ENCODE measurements at places on chromosomes 1 and 21.

- peak; percentile 79 for DNase-seq
These were observed 21.8 kb downstream of the SLC27A3 start for GRCh38 chr1:153796786-153797659.

DNA sequence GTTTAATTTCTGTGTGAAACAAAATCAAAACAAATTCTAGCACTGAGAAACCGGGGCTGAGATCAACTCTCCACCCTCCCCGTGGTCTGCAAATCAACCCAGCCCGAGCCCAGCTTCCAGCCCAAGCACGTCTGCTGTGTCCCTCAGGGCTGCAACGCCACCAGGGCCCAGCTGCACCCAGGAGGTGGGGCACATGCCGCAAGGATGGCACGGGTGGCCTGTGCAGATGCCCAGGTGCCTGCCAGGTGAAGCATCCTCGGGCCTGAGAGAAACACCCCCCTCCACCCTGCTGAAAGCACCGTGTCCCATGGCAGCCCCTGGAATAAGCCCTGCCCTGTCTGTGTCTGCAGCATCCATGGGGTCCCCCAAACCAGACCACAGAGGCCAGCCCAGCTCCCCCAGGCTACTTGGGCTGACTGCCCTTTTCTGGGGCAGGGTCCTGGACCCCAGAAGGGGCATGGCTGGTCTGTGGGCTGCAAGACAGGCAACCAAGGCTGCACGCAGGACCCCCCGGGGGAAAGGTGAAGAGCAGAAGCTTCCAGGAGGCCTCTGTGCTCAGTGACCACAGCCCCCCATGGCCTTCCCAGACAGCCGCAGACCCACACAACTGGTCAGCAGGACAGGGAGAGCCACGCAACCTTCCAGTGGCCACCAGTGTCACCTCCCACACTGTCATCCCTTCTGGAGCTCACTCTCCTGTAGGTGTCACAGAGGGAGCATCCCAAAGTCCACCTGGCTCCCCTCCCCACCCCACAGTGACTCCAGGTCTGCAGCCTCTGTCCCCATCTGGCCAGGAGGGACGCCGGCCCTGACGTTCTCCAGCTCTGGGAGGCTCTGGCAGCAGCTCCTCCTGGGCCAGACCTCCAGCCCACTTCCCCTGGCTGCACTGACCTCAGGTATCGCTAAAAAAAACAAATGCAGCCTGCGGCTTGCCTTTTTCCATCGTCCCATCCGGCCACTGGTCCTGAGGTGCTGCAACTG, 7.7 kb downstream of the WNT9A start:
- DNase-seq: no peak

DNA sequence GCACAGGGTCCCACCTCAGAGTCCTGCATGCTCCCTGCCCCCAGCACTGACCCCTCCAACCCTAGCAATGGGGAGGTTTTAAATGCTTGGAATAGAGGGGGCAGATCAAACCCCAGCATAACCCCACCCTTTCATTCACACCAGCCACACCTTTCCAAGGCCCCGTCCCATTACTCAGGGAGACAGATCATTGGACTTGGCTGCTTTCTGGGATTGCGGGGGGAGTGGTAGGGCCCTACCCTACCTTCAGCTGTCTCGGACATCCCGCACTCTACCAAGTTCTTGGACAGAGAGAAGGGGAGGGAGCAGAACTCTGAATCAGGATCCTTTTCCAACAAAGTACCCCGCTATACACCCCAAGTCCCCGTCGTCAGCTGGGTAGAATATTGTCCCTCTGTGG, 983 bp downstream of the PADI2 start:
- no peak for DNase-seq

GRCh38 chr1:227170361-227171166, 147.7 kb downstream of the CDC42BPA start:
- no peak for DNase-seq

DNA sequence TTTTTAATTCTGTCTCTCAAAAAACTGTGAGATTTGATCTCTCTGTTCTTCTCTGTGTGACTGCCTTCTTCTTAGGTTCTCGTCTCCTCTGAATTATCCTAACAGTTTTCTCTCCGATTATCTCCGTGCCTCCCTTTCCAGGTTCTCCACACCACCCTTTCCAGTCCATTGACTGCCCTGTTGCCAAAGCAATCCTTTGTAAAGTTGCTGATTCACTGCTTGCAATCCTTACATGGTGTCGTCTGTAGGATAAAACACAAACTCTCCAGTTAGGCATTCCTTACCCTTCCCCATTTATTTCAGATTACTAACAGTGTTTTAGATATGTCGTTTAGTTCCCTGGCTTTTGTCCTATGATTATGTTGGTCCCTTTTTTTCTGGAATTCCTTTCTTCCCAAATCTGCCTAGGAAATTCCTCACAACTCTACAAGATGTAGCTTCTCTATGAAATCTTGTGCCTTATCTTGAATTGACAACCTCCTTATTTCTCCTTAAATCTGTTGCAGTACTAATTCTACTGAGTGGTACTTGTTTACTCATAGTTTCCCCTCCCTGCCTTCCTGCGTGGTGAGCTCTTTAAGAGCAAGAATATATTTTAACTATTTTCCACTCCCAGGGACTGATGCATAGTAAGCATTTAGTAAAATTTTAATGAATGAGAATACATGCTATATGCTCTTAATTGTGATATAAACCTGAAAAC, 22.3 kb downstream of the RCOR3 start:
- no peak for DNase-seq

DNA sequence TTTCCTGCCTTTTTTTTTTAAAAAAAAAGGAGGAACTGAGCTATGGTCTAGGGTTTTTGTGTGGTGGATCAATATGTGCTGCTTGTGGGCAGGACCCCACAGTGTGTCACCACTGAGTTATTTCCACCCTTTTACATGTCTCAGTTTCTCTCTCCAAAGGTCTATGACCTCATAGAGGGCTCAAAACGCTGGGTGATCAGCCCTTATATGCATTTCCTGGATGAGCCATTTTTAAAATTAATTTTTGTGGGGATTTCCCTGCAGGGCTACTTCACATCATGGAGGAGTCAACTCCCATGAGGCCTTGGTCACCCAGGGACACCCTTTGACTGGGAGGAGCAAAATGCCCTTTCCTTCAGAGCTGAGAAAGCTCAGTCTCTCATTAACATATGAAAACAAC, 20.7 kb upstream of the HAO2 start:
- peak; percentile 62 for DNase-seq

DNA sequence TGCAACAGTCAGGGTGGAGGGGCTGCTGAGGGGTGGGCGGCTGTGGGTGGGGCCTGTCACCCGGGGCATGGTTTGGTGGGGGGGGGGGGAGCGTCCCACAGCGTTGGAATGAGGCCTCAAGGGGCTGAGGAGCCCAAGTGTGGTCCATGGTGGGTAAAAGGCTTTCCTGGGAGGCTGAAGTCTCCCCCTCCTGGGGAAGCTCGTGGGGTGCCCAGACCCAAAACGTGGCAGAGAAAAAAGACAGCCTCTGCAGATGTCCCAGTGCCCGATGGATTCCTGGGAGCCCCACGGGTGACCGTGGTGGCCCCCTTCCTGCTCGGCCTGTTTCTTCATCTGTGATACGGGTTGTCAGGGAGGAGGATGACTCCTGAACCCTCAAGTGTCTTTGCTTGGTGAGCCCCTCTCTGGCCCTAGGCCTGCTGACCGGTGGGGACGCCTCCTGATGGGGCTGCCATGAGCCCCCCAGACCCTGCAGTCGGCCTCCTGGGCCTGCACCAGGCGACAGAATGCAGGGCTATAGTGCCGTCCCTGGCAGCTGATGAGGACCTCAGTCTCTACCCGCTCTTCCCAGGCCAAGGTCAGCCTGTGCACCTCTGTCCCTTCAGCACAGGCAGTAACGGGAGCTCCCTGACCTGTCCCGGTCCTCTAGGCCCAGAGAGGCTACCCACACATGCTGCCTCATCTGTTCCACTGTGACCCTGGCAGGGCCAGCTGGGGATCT, 1.1 kb downstream of the OBSCN start:
- DNase-seq: no peak

DNA sequence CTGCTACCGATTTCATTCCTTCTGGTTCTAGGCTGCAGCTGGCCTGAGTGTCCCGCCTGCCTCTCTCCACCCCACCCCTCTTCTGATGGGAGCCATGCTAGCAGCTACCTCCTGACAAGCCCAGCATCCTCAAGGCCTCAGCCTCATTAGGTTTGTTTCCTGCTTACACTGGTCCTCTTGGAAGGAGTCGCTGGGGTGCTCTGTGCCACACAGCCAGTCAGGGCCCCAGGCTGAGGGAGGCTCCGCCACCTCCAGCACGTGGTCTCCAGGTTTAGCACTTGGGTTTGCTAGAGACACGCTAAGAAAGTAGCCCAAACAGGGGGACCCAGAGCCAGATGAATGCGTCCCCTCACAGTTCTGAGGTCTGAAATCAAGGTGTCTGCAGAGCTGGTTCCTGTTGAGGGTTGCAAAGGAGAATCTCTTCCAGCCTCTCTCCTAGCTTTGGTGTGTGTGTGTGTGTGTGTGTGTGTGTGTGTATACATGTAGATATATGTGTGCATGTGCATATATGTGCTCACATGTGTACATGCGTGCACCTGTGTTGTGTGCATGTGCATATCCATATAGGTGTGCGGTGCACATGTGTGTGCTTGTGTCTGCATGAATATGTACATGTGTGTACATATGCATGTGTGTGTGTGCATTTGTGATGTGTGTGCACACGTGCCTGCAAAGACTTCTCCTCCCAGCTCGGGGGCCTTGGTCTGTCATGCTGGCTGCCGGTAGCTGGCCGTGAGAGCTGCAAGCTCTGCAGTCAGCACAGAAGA, 301.1 kb upstream of the AJAP1 start:
- DNase-seq: no peak

GRCh38 chr21:32886339-32886738, 114.8 kb upstream of the PAXBP1 start:
- DNase-seq: no peak

DNA sequence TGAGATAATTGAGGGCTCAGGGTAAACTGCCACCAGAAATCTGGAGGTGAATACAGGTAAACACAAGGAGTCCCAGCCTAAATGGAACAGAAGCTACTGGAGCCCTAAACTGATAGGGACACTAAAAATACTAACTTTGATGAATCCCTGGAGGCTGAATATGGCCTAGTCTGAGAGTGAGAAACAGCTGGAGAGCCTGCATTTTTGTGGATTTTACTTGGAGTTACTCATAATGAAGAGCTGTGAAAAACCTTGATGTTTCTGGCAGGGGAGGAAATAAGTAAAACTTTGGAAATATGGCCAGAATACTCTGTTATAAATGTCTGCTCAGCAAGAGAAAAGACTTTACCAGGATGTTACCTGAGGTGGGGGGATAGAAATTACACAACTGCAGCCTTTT, 164.4 kb downstream of the LIPI start:
- no peak for DNase-seq

DNA sequence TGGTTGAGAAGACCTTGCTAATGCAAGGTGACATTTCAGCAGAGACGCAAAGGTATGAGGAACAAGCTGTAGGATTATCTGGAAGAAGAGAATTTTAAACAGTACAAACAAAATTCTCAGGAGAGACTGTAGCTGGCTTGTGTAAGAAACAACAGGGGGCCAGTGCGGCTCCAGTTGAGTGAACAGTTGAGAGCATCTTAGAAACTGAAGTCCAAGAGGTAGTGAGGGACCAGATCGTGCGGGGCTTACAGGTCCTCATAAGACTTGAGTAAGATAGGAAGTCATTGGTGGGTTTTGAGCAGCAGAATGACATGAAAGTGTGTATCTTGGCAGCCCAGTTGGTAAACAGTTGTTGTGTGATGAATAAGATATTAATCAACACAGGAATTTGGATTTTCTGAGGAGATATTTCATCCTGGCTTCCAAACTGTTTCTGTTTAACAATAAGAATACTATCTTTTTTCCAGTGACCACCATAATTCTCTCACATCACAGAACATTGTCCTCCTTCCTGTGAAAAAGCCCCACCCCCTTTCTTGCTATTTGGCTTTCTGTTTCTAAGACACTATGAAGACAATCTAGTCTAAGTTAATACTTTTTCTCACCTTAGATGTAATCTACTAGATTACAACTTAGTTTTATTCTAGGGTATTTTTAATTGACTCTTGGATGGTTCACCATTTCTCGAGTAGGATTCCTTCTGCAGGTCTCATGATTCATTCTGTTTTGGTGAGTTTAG, 62.4 kb downstream of the SASS6 start:
- DNase-seq: no peak

DNA sequence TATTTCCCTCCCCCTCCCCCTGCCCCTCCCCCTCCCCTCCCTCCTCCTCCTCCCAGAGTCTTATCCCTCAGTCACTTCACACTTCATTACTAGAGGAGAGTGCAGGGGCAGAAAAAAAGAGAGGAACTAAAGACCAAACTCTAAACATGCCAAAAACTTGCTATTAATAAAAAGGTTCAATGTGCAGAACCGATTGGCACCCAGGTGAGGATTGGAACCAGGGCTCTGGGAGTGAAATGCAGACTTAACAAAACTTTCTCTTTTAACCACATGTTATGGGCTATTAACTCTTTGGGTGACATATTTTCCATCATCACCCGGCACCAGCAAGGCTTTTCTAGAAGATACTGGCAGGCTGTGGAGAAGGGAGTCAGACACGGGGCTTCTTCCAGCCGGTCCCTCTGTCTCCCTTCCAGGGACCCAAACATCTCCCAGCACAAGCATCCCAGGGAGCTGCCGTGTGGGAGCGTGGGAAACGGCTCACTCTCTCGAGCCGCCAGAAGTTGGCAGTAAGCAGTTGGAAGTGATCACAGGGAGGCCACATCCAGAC, 13.6 kb downstream of the NID1 start:
- DNase-seq: no peak

- DNase-seq: peak; percentile 44
These were observed at the start of gene ARID4B for GRCh38 chr1:235327559-235328270. ARID4B (minus strand) TSS chr1:235328179; CDS start chr1:235326919, 1,260 bp downstream.

DNA sequence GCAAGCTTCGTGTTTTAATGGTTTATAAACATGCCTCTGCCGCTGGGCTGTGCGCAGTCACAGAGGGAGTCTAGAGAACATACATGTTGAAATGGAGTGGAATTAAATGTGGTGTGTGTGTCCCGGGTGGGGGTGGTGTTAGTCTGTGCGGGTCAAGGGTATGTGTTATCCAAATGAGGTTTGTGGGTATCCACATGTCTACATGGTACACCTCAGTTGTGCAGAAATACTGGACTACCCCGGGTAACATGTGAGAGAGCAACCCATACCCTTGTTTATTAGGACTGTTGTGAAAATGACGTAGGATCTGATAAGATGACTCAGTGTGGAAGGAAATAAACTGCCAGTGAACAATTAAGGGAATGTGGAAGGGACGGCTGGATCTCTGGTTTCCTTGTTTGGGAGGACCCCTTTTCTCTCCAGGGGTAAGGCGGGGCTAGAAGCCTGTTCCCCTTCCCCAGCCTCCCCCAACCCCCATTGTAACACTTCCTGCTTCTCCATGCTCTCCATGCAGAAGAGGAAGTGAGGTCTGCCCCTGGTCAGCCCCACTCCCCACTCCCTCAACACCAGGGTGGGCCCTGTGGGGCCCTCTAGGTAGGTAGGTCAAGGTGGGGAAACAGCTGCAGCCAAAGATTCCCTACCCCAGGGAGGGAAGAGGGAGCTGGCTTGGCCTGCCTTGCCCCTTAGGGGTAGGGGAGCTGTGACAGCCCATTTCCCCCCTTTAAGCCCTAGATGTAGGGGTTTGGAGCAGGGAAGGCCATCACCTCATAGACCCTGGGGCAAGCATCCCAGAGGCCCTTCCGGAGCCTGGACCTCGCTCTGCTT, 690 bp downstream of the EPS8L3 start:
- DNase-seq: peak; percentile 59

- DNase-seq: no peak
These were observed 15.7 kb upstream of the LMNA start for GRCh38 chr1:156098784-156099183.

All from suppressor macrophage treated with lipopolysaccharide for 4 hours (primary cell).